Stimulated activated CD8-positive, alpha-beta memory T cell treated with anti-CD3 and anti-CD28 coated beads, Interleukin-4, amount 100 ng/mL, for 1 hour (primary cell): ENCODE measurements at places on chromosomes 5 and 9.

DNA sequence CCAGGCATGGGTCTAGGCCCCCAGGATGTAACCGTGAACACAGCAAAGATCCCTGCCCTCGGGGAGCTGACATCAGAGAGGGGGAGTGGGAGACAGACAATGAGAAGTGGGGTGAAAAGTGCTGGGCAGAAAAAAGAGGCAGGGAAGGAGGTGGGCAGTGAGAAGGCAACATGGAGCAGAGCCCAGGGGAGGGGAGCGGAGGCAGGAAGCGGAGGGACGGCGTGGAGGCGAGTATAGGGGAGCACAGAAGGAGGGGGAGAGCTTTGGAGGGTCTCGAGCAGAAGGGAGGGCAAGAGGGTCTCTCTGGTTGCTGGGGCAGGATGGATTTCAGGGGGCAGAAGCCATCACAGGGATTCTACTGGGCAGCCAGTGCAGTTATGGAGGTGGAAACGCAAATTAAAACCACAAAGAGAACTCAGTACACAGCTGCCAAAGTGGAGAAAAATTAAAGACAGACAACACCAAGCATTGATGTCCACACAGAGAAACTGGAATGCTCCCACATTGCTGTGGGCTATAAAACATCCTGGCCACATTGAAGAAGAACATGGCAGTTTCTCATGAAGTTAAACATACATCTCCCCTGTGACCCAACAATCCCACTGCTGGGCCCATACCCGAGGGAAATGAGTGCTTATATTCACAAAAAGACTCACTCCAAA is 21.1 kb upstream of the LAMC3 start:
- DNase-seq, result no peak

DNA sequence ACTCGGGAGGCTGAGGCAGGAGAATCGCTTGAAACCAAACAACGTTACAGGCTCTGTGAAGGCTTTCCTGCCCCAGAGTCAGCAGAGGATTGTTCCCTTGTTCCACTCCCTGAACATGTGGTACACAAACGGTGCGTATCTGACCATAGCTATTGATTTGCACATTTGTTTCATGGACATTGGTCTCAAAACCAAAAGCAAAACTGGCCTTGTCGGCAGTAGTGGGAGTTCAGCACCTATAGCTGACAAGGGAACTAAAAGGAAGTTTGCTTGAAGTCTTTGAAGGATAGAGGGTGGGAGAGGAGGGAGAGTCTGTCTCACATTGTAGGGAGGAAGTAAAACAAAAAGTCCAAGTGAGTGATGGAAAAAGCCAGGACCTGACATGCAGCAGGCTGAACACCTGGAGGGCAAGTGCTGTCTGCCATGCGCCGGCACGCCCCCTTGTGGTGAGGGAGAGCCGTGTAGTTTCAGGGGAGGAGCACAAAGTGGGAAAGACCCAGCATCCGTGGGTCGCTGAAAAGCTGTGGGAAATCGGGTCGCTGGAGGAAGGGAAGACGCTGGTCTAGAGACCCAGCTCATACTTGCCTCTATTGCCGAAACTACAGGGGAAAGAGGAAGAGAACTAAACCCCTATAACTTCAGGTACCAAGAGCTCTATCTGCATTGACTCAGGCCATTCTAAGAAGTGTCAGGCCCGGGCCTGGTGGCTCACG is 58.0 kb downstream of the RAD23B start:
- DNase-seq, result peak; percentile 78

- DNase-seq, result no peak
These were observed 2.5 kb downstream of the C1QTNF3 start for GRCh38 chr5:34040472-34040871.

- DNase-seq, result no peak
These were observed 33.3 kb upstream of the DAPK1 start for GRCh38 chr9:87464110-87464991.

DNA sequence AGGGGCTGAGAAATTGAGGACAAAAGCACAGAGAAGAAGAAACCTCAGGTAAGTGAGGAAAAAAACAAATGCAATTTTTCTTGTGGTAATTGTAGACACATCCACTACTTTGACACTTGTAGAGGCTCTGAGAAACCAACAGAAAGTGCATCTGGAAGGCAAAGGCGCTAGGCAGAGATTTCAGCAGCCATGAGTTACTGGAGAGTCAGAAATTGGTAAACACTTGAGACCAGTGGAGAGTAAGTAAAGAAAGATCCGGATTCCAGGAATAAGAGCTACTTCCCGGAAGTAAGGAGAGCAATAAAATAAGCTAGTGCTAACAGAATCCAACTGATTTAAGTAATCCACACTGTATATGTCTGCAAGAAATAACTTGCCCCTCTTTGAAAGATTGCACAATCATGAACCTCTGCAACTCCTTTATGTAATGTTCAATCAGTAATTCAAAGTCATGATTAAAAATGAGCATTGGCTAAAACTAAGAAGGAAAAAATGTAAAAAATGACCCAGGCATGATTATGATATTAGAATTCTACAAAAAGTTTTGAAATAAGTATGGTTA is 382.1 kb downstream of the CDH18 start:
- DNase-seq, result no peak

- no peak for DNase-seq
These were observed at the start of gene HTR4 for GRCh38 chr5:148653836-148654781. HTR4 (minus strand) TSS chr5:148654527; CDS start chr5:148637014, 17,513 bp downstream.
